ENCODE measurements at places on chromosomes 6 and 20. TPM values are rescaled to one million over a fixed set of nuclear protein-coding genes. Genes with fewer than 3 reads are reported as not detected.

DNA sequence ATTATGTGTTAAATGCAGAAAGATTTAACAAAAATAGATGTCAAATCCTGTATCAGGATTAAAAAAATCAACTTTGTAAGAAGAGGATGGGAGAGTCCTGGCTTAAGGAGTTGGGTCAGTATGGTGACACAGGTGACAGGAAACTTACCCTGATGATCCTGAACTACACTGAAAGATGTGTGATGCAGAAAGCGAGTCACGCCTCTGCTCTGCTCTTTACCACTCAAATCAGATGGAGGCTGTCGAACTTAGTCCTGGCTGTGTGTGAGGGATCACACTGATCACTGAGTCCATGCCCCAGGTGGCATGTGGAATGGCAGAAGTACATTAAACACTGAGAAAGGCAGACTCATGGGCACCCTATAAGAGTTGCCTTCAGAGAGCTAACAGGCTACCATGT lies 92.9 kb downstream of the GJA10 start:
- DNase-seq: no peak

DNA sequence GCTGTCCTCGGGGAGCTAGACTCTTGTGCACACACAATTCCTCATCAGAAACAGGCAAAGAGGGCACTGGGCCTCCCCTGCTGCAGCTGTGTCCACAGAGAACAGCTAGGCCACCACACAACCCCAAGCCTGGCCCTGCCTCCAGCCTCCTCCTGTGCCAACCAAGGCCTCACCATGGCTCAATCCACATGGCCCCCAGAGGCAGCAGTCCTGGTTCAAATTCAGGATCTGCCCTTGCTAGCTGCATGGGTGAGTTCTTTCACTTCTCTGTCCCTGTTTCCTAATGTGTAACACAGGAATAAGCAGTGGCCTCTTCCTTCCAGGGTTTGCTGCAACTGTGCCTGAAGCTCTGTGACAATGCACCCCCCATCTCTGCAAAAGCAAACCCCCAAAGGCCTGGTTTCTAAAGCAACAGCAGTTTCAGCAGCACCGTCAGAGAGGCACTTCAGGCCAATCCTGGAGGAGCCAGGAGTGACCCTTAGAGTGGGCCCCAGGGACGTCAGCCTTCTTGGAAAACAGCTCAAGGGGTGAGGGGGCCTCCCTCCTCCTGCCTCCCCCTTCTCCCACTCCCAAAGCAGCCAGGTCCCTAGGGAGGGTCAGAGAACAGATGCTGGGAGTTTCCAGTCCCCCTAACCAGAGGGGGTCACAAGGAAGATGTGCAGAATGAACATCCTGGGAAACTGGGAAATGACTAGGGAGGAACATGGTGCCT lies 2.2 kb downstream of the ADISSP start:
- no peak for DNase-seq

DNA sequence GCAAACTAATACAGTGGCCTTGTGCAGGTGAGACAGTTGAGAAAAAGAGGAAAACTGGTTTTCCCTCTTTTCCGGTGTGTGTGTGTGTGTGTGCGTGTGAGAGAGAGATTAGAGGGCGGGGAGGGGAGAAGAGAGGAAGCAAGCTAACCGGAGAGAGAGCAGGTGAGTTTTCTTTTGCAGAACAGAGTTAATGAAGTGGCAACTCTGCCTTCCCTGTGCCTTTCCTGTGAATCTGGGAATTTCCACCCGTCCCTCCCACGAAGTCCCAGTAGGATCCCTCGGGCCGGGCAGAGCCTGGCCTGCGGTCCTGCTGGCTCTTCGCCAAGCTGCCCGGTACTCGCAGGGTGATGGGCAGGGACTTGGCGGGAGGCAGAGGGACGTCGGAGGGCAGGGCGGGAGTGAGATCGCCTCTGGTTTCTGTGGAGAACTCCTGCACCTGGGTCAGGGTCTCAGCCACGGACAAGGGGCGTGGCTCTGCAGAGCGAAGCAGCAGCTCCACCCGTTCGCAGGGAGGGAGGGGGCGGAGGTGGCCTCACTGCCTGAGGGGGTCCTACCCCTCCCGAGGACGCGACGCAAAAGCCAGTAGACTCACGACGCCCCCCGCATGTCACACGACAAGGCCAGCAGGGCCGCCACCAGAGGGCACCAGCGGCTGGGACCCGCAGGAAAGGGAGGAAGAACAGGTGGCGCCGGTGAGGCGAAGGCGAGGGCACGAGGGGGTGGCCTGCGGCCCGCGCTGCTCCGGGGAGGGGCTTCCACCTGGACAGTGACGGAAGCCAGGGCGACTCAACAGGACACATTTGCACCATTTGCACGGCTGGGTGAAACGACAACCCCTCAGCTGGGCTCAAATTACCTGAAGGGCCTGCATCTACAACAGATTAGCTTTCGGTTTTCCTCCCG lies 51.2 kb upstream of the RNF182 start:
- DNase-seq: peak; percentile 86

DNA sequence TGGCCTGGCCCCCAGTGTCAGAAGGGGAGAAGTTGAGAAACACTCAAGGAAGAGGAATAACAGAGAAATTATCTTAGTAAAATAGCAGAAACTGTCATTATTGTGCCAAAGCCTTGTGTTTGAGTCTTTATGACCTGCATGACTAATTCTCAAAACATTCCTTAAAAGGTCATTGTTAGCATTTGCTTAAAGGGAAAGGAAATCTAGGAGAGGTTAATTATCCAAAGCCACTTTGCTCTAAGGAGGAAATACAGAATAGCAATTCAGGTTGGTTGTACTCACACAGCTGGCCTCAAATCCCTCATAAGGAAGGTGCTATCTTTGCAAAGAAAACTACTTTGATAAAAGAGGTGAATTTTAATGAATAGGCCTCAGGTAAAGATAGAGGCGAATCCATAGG lies 516.7 kb downstream of the CBLN4 start:
- DNase-seq: no peak

DNA sequence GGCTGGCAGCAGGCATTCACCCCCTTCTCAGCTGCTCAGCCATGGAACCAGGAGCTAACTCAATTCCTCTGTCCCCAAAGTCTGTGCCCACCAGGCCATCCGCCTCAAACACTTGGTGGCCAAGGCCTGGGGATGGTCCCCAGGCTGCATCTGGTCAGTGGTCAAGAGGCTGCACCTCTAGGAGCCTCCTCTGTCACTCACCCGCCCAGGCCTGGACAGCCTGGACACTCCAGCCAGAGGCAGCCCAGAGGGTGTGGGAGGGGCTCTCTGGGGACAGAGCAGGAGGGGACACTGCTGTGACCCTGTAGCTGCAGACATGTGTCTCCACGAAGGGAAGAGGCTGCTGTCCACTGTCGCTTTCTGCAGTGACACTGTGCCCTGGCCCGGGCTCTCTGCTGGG lies 416.6 kb upstream of the SULF2 start:
- DNase-seq: no peak

- no peak for DNase-seq
Observed at GRCh38 chr6:105785066-105785811, 300.9 kb upstream of the PRDM1 start.

DNA sequence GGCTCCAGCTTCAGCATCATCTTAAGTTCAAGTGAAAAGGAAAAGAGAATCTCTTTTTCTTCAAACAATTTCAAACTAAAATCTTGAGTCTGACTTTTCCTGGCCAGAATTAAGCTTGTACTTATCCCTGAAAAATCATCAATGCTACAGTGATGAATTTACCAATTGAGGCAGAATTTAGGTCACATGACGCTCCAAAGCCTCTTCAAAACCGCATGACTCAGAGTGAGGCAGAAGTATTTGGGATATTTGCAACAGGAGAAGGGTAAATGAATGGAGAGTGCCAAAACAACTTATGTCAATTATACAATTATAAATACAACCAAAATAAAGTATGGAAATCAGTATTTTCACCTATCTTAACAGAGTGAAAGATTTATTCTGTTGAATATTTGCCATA lies 515.5 kb downstream of the COL12A1 start:
- no peak for DNase-seq

The FHL5 gene
- total RNA-seq: 8.1 TPM

The FAM162B gene
- total RNA-seq: 16.0 TPM

The TCP11 gene
- total RNA-seq: not detected

All from thyroid gland (tissue), 4 donors.